ENCODE measurements at places on chromosomes 3 and 15.

DNA sequence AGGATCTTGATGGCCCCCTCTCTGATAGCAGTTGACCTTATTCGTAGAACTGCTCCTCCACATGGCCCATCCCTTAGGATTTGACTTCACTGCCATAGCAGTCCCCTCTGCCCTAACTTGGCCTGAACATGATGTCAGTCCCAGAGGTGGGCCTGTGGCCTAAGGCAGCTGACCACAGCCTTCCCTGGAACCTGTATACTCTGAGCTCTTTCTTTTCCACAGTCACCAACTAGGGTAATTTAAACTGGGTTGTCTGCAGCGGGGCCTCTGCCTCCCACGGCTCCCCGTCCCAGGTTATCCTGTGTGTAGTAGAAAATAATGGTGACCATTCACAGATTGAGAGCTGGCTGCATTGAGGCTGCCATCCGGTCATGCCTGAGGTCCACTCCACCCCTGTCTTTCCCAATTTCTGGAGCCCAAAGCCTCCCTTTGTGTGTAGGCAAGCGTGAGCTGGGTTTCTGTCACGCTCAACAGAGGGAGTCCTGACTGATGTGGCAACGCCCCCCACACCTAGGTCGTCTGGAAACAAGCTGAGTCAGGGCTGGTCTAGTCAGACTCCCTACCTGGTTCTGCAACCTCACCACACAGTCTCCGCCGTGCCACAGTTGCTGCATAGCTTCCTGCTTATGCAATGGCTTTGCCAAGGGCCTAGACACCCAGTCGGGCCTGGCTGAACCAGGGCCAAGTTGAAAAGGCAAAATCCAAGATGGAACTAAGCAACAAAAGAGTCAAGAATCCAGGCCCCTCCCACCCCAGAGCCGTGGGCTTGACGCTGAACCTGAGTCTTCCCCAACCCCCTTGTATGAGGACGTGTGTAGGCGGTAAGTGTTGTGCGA, 284.5 kb downstream of the XXYLT1 start:
- DNase-seq = no peak

DNA sequence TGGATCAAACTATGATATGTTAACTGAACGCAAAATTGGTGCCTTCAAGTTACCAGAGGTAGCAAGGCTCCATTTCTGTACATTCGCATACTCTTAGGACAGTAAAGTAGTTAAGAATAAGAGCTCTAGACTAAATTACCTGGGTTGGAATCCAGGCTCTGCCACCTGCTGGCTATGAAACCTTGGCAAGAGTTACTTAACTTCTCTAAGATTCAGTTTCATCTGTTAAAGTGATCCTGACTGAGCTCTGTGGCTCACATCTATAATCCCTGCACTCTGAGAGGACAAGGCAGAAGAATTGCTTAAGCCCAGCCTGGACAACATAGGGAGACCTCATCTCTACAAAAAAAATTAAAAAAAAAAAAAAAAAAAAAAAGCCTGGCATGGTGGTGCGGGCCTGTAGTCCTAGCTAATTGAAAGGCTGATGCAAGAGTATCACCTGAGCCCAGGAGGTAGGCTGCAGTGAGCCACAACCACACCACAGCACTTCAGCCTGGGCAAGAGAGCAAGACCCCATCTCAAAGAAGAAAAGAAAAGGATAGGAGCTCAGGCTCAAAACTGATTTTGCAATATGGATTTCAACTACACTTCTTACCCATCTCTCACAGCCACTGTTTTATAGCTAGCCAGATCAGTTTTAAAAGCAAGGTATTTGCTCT, 21.3 kb downstream of the GSK3B start:
- no peak for DNase-seq

DNA sequence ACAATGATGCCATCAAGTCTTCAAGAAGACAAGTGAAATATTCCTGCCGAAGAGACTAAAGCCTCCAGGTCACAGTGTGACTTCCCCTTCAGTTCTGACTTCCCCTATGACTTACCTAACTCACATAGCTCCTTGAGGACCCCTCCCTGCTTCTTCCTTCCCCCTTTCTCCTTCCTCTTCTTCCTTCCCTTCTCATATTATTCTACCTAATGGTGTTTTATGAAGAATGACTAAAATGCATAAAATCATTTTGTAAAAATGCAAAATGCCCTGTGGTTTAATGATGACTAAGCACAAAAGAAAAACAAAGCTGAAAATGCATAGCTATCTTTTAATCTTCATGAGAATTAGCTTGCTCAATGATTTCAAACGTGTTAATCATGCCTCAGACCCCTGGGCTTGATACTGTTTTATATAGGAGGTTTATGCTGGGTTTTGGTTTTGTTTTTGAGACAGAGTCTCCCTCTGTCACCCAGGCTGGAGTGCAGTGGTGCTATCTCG, 26.1 kb upstream of the TM4SF4 start:
- DNase-seq = no peak

GRCh38 chr3:97958796-97959195, 13.4 kb downstream of the RIOX2 start:
- no peak for DNase-seq

DNA sequence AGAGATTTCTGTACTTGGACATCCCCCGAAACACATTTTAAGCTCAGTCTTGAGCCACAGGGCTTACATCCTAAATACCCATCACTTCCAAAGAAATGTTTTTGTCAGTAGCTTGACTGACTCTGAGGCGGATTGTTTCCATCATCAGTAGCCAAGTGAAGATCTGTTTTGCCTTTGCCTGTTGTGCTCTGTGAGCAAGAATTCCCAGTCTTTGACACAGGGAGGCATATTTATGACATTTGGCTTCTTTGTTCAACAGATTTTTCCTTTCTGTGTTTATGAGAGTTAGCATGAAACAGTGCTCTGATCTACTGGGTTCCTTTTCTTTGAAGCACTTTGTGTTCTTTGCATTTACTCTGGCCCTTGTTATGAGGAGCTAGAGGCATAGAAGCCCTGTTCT, 132.1 kb upstream of the CDIN1 start:
- no peak for DNase-seq

DNA sequence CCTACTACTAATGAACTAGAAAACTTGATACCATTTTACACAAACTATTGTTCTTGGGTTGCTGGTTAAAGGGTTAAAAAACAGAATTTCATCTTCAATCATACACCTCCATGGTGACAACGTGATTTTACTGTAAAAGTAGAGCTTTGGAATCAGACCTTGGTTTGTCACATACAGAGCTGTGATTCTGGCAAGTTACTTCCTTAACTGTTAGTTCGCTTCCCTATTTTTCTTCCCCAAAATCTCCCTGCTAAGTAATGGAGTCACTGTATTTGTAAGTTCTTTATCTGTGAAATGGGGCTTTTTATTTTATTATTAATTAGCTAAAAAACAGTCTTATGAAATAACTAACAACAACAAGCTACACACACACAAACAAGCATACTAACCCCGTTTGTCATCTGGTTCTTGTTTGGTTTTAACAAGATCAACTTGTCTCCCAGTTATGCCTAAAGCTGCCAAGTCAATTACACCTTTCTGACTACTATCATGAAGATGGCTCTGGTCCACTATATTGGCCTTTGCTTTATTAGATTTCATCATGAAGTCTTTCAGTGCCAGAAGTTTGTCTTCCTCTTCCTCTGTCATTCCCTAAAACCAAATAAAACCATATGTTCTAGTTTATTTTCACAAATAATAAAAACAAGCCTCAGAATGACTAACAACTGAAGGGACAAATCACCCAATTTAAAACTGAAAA, 38.6 kb downstream of the PIK3R4 start:
- DNase-seq = no peak

GRCh38 chr15:84883916-84884781, at the start of gene SLC28A1:
SLC28A1 (plus strand) TSS chr15:84884662; CDS start chr15:84887761, 3,099 bp downstream.
- DNase-seq = no peak

DNA sequence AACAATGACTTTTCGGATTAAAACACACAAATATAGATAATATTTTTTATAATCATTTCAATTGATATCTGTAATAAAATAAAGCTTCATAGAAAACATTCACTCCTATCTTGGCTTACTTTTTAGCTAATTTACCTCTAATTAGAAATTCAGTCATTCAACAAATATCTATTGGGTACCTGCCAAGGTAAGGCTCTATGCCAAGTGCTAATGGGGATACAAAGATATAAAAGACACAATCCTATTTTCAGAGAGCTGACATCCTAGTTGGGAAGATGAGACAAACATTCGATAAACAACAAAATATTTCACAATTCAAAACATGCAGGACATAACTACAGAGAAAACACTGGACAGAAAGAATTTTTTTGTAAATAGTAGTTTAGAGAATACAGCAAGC, 63.3 kb downstream of the ULK4 start:
- DNase-seq = peak; percentile 29

GRCh38 chr3:105843994-105844393, 24.8 kb downstream of the CBLB start:
- DNase-seq = no peak

GRCh38 chr3:157830556-157831236, 275.5 kb downstream of the SHOX2 start:
- peak; percentile 60 for DNase-seq

GRCh38 chr3:118637846-118638245, 396.8 kb downstream of the IGSF11 start:
- DNase-seq = no peak

DNA sequence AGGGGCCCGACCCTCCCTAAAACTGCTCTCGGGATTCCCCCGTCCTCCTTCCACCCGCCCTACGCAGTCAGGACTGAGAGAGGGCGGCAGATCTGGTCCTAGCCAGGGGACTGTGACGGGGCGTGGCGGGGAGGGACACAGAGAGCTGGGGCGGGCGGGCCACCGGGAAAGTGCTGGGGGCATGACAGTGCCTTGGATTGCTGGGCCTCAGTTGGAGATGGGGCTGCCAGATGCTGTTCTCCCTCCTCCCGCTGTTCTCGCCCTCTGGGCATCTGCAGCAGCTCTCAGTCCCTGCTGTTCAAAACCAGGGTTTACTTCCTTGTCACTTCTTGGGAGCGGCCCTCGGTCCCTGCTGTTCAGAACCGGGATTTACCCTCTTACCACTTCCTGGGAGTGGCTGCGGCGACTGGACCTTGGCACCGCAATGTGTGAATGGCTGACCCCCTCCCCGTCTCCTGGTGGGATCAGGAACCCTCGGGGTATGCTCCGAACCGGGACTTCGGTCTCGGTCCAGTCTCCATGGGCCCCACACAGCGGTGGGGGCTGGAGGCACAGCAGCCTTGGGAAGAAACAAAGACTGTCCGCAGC, 1.8 kb upstream of the RPP25 start:
- DNase-seq = no peak

All from NCI-H446 treated with DMSO at 0.1 percent for 48 hours (cell line).